ENCODE measurements at places on chromosomes 3 and 15. TPM values are rescaled to one million over a fixed set of nuclear protein-coding genes. Genes with fewer than 3 reads are reported as not detected.

Gene FBXO22
- 17.2 TPM for total RNA-seq

Gene TRPM1
- total RNA-seq = 7.0 TPM

DNA sequence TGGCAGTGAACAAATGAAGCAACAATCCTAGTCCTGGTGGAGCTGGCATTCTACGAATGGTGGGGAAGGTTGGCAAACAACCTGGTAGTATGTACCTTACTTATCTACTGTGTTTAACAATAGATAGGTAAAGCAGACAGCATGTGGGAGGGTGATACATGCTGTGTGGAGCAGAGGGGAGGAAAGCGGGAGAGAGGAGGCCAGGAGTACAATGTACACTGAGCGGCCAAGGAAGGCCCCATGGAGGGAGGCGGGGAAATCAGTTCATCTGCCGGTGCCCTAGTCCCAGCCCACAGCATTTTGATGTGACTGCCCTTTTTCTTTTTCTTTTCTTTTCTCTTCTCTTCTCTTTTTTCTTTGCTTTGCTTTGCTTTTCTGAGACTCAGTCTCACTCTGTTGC lies 5.3 kb upstream of the RHCG start:
- H3K27me3 ChIP-seq = peaks cover 31% of the 10 kb centered on the region
- H3K4me1 ChIP-seq = peaks cover 7% of the 10 kb centered on the region
- H3K27ac ChIP-seq = no peak overlapping the region
- no peak overlapping the region for H3K4me3 ChIP-seq
- no peaks in the 10 kb centered on the region for H3K36me3 ChIP-seq

DNA sequence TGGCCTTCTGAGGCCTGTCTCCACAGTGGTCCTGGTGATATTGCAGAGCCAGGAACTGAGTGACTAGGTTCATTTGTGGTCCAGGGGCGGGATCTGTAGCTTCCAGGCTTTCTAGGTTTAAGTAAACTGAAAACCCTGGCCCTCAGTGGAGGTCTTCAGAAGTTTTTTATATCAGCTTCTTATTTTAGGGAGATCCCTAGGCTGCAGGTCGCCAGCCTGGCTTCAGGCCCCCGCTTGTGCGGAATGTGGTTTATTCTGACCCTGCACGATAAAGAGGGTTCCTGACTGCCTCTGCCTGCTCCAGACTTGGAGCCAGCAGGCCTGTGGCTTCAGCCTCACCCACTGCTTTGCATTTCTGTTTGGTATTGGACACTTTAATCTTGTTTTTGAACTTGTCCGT lies 133.9 kb upstream of the PLXNA1 start:
- H3K4me1 ChIP-seq = no peaks in the 10 kb centered on the region
- H3K36me3 ChIP-seq = no peaks in the 10 kb centered on the region
- DNase-seq = no peak
- no peaks in the 10 kb centered on the region for H3K27me3 ChIP-seq
- no peak overlapping the region for H3K4me3 ChIP-seq

GRCh38 chr15:66586155-66586976 lies 20.6 kb upstream of the LCTL start:
- H3K27ac ChIP-seq = no peak overlapping the region
- DNase-seq = no peak
- no peaks in the 10 kb centered on the region for H3K36me3 ChIP-seq
- no peak overlapping the region for H3K4me3 ChIP-seq
- H3K4me1 ChIP-seq = no peaks in the 10 kb centered on the region
- peaks cover 8% of the 10 kb centered on the region for H3K27me3 ChIP-seq

DNA sequence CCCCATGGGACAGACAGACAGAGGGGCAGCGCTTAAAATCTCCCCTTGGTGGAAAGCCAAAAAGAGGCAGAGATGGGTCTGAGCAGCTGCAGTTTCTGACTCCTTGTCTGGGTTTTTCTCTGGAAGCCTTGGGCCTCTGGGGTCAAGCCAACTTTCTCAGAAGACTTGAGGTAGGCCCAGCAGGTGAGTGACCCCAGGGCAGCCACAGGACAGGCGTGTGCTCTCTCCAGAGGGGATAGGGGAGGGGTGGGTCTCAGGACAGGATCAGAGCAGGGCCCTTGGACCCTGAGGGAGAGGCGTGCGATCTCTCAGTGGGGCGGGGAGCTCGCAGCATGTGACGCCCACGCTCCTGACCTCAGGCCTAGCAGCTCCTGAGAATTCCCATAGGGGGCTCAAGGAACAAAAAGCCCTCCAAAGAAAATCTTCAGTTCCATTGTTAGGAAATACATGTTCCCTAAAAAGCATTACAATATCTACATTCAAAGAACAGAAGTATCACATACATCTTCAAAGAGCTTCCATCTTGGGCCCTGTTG lies 34.6 kb upstream of the DUSP7 start:
- H3K27ac ChIP-seq = peak overlapping the region; percentile 7
- no peak for DNase-seq
- H3K27me3 ChIP-seq = no peaks in the 10 kb centered on the region
- H3K4me3 ChIP-seq = no peak overlapping the region
- H3K36me3 ChIP-seq = no peaks in the 10 kb centered on the region

DNA sequence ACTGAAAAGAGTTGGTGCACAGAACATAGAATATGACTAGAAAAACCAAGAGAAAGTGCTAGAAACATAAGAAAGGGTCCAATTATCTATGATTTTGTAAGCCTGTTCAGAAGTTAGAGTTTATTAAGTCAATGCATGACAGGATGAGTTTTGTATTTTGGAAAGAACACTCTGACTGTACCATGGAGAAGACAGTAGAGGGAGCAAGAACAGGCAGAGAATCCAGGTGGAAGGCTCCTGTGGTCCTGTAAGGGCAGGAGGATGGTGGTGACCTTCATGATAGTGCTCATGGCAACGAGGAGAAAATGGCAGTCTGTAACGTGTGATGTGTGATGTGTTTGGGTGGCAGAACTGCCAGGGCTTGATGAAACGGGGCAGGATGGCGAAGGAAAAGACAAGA lies 249.1 kb downstream of the CTNNB1 start:
- H3K27ac ChIP-seq = no peak overlapping the region
- no peaks in the 10 kb centered on the region for H3K27me3 ChIP-seq
- H3K4me1 ChIP-seq = no peaks in the 10 kb centered on the region
- no peak for DNase-seq

GRCh38 chr3:64961301-64961700 lies 273.5 kb upstream of the ADAMTS9 start:
- no peak overlapping the region for H3K4me3 ChIP-seq
- H3K4me1 ChIP-seq = peaks cover 3% of the 10 kb centered on the region
- no peaks in the 10 kb centered on the region for H3K27me3 ChIP-seq
- H3K36me3 ChIP-seq = no peaks in the 10 kb centered on the region
- H3K27ac ChIP-seq = no peak overlapping the region
- no peak for DNase-seq

GRCh38 chr3:74643636-74644035 lies 29.2 kb upstream of the CNTN3 start:
- H3K27ac ChIP-seq = no peak overlapping the region
- H3K36me3 ChIP-seq = no peaks in the 10 kb centered on the region
- H3K4me3 ChIP-seq = no peak overlapping the region
- H3K27me3 ChIP-seq = no peaks in the 10 kb centered on the region

GRCh38 chr15:68057034-68057433 lies 2.9 kb downstream of the PIAS1 start:
- no peak overlapping the region for H3K27ac ChIP-seq
- DNase-seq = no peak
- H3K36me3 ChIP-seq = no peaks in the 10 kb centered on the region
- no peaks in the 10 kb centered on the region for H3K27me3 ChIP-seq
- H3K4me1 ChIP-seq = peaks cover 43% of the 10 kb centered on the region

- no peaks in the 10 kb centered on the region for H3K36me3 ChIP-seq
- H3K4me3 ChIP-seq = no peak overlapping the region
- no peaks in the 10 kb centered on the region for H3K4me1 ChIP-seq
- H3K27me3 ChIP-seq = no peaks in the 10 kb centered on the region
Measured at GRCh38 chr3:46835054-46835453, 28.2 kb downstream of the MYL3 start.

DNA sequence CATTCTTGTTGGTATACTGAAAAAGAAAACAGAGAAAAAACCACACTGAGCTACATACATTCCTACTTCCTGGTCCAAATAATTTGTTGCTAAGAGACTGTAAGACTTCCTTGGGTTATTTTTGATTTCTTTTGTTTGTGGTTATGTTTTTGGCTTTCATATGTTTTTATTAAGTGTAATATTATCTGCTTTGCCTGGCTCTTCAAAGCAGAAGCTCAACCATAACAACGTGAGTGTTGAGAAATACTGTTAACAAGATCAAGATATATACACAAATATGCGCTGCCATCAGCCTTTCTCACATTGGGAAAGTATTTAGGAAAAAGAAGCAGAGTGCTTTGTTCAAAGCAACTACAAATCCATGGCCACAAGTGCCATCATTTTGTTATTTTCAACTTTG lies 556.2 kb upstream of the CBLB start:
- no peak for DNase-seq
- no peaks in the 10 kb centered on the region for H3K27me3 ChIP-seq
- H3K4me3 ChIP-seq = no peak overlapping the region
- peaks cover 12% of the 10 kb centered on the region for H3K4me1 ChIP-seq
- no peak overlapping the region for H3K27ac ChIP-seq

DNA sequence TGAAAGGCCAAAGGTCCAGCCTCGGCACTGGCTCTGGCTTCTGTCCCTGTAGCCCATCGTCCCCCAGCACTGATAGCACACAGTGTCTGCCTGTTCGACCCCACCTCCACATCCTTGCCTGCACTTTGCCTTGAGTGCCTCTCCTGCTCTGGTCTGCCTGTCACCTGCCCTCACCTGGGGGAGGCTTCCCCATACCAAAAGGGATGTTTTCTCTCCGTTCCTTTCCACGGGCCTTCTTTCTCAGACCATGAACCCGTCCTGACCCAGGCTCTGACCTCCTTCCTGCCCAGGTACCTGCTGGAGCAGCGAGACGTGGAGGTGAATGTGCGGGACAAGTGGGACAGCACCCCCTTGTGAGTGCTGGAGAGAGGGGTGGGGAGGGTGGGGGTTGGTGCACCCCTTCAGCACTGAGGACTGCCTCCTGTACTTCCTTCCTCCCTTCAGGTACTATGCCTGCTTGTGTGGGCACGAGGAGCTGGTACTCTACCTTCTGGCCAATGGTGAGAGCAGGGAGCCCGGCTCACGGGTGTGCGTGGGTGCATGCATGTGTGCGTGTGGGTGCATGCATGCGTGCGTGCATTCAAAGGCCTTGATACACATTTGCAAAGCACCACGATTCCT lies 1.5 kb downstream of the ABTB1 start:
- no peak overlapping the region for H3K27ac ChIP-seq
- H3K27me3 ChIP-seq = no peaks in the 10 kb centered on the region
- H3K4me1 ChIP-seq = peaks cover 49% of the 10 kb centered on the region
- peak overlapping the region; percentile 95 for H3K4me3 ChIP-seq
- peak; percentile 61 for DNase-seq

DNA sequence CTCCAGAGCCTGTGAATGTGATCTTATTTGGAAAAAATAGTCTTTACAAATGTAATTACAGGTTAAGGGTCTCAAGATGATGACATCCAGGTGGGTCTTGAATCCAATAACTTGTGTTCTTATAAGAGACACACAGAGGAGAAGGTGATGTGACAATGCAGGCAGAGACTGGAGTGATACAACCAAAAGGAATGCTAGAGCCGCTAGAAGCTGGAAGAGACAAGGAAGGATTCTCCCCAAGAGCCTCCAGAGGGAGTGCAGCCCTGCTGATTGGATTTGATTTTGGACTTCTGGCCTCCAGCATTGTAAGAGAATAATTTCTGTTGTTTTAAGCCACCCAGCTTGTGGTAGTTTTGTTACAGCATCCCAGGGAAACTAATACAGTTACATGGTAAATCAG lies 9.7 kb downstream of the MYH15 start:
- H3K4me3 ChIP-seq = no peak overlapping the region
- H3K36me3 ChIP-seq = no peaks in the 10 kb centered on the region
- H3K27me3 ChIP-seq = no peaks in the 10 kb centered on the region
- no peak overlapping the region for H3K27ac ChIP-seq

DNA sequence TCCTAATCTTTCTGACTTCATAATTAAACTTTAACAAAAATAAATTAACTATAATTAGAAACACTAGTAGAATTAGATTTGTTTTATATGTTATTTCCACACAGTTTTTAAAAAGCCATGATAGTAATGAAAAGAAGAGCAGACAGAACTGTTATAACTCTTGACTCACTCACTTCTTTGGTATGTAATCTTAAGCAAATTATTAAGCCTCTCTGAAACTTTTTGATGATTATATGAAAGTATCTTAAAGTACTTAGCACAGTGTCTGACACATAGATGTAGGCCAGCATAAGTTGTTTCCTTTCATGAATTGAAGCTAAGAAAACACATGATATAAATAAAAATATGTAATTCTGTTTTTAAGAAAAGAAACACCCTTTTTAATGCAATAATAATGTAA lies 123.6 kb upstream of the MLF1 start:
- no peaks in the 10 kb centered on the region for H3K4me1 ChIP-seq
- H3K27ac ChIP-seq = no peak overlapping the region
- H3K4me3 ChIP-seq = no peak overlapping the region

- H3K4me1 ChIP-seq = peaks cover 13% of the 10 kb centered on the region
- no peaks in the 10 kb centered on the region for H3K36me3 ChIP-seq
- DNase-seq = no peak
- no peaks in the 10 kb centered on the region for H3K27me3 ChIP-seq
- H3K27ac ChIP-seq = no peak overlapping the region
Measured at GRCh38 chr3:120498556-120499346, 48.0 kb upstream of the FSTL1 start.

- no peak overlapping the region for H3K4me3 ChIP-seq
- DNase-seq = no peak
- H3K36me3 ChIP-seq = no peaks in the 10 kb centered on the region
- peaks cover 6% of the 10 kb centered on the region for H3K27me3 ChIP-seq
Measured at GRCh38 chr3:127254033-127254644, 33.7 kb downstream of the PRR20G start.

- H3K4me3 ChIP-seq = no peak overlapping the region
- H3K36me3 ChIP-seq = no peaks in the 10 kb centered on the region
- no peak for DNase-seq
- H3K27me3 ChIP-seq = no peaks in the 10 kb centered on the region
- no peak overlapping the region for H3K27ac ChIP-seq
- H3K4me1 ChIP-seq = peaks cover 16% of the 10 kb centered on the region
Measured at GRCh38 chr3:157074981-157075380, 85.0 kb downstream of the CCNL1 start.

GRCh38 chr15:29449136-29449535 lies 179.5 kb upstream of the NSMCE3 start:
- no peaks in the 10 kb centered on the region for H3K36me3 ChIP-seq
- no peak overlapping the region for H3K27ac ChIP-seq
- DNase-seq = no peak
- no peak overlapping the region for H3K4me3 ChIP-seq

Measured in suprapubic skin (tissue), 4 donors.